Lung microvascular endothelial cell (primary cell): ENCODE measurements at places on chromosomes 5 and 9. TPM values are rescaled to one million over a fixed set of nuclear protein-coding genes. Genes with fewer than 3 reads are reported as not detected.

The FAM221B gene
- not detected in 2 replicates for total RNA-seq

The SPINK13 gene
- total RNA-seq, result not detected in 2 replicates

The LRRC70 gene
- total RNA-seq, result 38.6 and 81.5 TPM in 2 replicates

The LURAP1L gene
- total RNA-seq, result 1.7 and 2.0 TPM in 2 replicates

The TMEM252 gene
- total RNA-seq, result not detected in 2 replicates

The NUTM2F gene
- not detected in 2 replicates for total RNA-seq

The ARL14EPL gene
- total RNA-seq, result under 0.01 TPM in 2 replicates

The SCAMP1 gene
- total RNA-seq, result 33.6 and 47.2 TPM in 2 replicates

The CDH6 gene
- under 0.01 TPM in 1 of 2 replicates, not detected in the other for total RNA-seq

The SPOCK1 gene
- 0.20 and 3.9 TPM in 2 replicates for total RNA-seq

The PCDHAC2 gene
- total RNA-seq, result 0.20 and 0.22 TPM in 2 replicates

The PCDHGA5 gene
- 0.44 and 0.60 TPM in 2 replicates for total RNA-seq

The RANBP17 gene
- total RNA-seq, result 4.0 and 4.8 TPM in 2 replicates

The NCBP1 gene
- total RNA-seq, result 22.9 and 25.0 TPM in 2 replicates

The PCDHB14 gene
- total RNA-seq, result 1.1 and 1.4 TPM in 2 replicates

The AGPAT2 gene
- total RNA-seq, result 18.8 and 41.0 TPM in 2 replicates

The PCDHGA2 gene
- 0.65 and 0.79 TPM in 2 replicates for total RNA-seq

The GM2A gene
- total RNA-seq, result 9.6 and 13.5 TPM in 2 replicates

The TCERG1 gene
- 14.2 and 15.9 TPM in 2 replicates for total RNA-seq
